ENCODE measurements at places on chromosomes 4 and X.
A peak's percentile ranks its signal among the peaks of the same experiment; 100 is the strongest.

DNA sequence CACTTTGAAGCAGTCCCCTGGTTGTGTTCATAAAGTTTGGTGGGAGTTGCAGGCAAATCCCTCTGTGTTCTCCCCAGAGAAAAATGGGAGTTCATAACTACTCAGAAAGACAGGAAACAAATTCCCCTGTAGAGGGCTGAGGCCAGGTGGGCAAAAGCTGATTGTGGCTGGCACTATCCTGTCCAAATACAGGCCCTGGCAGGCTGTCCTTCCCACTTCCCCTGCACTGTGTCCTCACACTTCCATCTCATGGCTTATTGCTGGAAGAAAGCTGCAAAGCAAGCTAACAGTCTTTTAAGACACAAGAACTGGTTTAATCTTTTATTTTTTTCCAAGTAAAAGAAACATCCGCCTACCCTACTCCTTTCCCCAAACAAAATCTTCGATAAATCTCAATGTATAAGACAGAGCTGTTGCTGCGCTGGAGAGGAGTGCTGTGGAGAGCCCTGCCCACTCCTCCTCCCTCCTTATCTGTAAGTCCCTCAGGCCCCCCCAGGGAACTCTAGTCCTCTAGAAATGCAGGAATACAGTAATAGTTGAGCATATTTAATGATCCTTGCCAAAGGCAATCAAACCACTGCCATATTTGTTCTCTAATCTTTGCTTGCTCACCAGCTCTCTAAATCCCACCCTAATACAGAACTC, 14.0 kb downstream of the TAPT1 start:
- no peak for DNase-seq

- DNase-seq = no peak
Measured at GRCh38 chr4:41185614-41186592, 28.4 kb downstream of the APBB2 start.

DNA sequence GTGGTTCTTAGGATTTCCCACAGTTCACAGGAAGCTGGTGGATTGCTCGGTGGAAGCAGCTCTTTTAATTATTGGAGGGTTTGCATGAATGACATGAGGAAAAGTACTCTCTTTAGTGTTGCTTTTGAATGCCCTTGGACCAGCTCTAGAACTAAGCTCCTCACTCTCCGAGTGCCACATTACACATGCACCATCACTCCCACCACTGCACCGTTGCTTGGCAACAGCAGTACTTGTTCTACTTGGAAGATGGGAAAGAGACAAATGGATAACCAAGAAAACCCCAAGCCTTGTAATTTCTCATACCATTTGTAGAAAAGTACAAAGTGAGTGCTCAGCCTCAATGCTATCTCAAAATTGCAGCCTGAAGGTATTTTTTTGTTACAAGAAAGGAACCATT, 620.2 kb upstream of the BOD1L1 start:
- DNase-seq = no peak

- no peak for DNase-seq
Measured at GRCh38 chr4:93827272-93827947, 1.1 kb upstream of the ATOH1 start.

GRCh38 chr4:141119071-141119470, 14.2 kb downstream of the RNF150 start:
- DNase-seq = no peak

DNA sequence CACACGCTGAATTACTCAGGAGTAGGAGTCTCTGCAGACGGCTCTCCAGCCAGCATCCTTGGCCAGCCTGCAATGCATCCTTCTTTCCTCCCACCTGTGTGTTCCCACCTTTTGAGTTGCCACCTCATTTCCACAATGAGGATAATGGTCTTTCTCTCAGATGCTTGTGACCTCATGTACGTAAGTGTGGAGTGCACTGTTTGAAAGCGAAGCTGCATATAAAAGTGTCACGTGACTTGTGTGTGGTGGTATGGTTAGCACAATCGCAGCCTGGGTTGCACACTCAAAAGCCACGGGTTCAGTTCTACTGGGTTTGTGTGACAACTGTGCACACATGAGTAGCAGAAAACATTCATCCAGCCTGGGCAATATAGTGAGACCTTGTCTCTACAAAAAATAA, 12.0 kb upstream of the MFAP3L start:
- DNase-seq = no peak

GRCh38 chrX:63657821-63658220, 127.2 kb downstream of the ARHGEF9 start:
- peak; percentile 44 for DNase-seq

- DNase-seq = no peak
Measured at GRCh38 chrX:47621851-47622250, 2.2 kb upstream of the SYN1 start.

DNA sequence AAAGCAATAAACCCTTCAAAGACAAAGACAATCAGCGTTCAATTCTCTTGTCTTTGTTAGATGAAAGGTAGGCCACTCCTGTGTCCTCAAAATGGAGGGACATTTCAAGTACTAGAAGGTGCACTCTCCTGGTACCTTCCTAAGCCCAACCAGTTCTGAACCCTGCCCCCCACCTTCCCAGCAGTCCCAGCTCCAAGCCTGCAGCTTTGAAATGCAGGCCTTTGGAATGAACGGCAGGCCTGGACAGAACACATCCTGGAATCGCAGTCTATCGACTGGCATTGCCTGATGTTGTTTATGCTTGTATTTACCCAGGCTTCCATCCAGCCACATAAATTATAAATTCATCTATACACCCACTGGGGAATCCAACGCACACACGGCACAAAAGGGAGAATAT, 47.4 kb downstream of the RASGEF1B start:
- DNase-seq = no peak

GRCh38 chrX:102652031-102652688, 877 bp downstream of the GPRASP1 start:
- no peak for DNase-seq

DNA sequence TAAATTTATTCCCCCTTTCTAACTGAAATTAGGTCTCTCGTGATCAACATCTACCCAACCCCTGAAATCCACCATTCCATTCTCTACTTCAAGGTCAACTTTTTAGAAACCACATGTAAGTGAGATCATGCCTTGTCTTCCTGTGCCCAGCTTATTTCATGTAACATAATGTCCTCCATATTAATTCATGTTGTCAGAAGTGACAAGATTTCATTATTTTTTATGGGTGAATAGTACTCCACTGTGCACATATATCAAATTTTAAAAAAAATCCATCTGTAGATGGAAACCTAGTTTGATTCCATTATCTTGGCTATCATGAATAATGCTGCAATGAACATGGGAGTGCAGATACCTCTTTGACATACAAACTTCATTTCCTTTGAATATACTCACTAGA, 1.5 kb downstream of the PPID start:
- no peak for DNase-seq

DNA sequence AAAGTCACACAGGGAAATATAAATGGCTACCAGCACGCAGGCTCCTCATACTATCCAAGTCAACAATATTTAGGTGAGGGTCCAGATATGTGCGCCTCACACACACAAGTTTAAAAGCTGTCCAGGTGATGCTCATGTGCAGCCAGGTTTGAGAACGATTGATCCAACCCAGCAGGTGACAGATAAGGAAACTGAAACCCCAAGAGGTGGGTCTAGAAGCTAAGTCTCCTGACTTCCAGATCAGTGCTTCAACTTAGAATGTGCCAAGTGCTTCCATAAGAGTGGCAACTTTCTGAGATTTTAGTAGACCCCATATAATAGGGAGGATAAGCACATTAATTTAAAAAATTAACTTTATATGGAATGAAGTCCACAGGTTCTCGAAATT, 54.4 kb upstream of the NAP1L5 start:
- DNase-seq = no peak

DNA sequence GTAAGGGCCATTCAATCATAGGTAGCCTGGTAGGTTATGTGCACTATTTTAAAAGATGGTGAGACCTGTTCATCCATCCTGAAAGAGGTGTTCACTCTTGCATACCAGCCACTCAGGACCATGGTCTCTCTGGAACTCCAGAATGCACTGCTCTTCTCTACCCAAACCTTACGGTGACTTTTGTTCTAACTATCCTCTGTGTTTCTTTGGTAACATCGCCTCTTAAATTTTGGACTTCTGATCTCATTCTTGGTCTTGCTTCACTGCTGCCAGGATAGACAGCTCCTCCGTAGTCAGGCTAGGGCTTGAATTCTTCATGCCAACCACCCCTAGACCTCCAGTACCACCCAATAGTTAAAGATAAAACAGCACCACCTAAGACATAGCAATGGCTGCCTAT, 346.3 kb upstream of the GALNT7 start:
- DNase-seq = no peak

DNA sequence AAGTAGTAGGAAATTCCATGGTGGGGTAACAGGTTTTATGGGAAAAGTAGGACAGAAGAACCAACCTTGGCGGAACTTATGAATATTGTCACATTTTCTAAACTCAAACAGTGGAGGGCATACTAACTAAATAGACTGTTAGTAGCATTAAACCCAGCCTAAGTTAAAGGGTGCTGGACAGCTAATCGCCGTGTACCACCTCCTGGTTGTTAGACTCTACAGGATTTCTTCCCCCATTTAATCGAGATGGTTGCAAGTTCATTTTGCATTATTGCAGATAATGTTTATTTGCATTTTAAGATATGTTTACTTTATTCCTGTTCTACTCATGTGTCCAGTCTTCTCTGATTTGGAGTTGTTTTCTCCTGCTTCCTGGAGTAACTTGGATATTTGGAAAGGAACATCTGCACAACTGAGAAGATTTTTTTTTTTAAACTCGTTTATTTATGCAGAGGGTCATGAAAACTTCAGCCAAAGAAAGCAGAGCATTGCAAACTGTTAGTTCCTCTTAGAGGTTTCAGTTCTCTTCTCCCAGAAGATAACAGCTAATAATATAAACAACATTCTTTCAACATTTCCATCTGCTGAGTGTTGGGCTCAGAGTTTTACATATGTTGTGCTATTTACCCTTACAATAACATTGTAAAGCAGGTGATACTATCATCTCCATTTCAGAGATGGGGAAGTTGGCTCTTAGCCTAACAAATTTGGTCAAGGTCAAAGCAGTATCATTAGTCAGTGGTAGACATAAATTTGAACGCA, 51.5 kb upstream of the TBC1D9 start:
- no peak for DNase-seq

GRCh38 chr4:26331380-26331950, 10.7 kb downstream of the RBPJ start:
- DNase-seq = no peak

DNA sequence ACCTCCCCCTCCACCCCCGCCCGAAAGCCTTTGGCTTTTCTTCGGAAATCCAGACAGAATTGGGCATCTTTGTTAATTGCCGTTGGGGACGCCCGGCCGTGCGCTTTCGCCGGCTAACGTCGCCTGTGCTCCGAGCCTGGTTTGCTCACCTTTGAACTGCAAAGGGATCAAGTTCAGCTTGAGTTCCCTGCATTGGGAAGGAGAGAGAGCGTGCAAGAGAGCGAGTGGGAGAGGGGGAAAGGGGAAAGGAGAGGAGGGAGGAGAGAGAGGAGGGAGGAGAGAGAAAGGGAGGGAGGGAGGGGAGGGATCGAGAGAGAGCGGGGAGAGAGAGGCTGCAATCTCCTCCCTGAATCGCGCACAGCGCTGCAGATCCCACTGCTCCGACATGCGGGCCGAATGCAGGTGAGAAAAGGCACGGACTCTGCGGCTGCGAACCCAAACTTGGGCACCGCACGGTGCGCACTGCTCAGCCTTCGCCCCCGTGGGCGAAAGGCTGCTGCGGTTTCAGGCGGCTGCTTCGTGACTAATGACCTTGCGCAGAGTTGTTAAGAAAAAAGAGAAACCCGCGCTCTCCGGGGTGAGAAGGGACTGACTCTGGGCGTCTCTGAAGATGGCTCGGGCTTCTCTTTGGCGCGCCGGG, at the start of gene PCDH7:
Gene PCDH7 (plus strand): TSS at position 349 of the 640 bp plus-strand sequence. CDS start 1,054 bp downstream, outside the sequence.
- DNase-seq = peak; percentile 23

- no peak for DNase-seq
Measured at GRCh38 chr4:68434836-68435235, 12.4 kb upstream of the TMPRSS11E start.

DNA sequence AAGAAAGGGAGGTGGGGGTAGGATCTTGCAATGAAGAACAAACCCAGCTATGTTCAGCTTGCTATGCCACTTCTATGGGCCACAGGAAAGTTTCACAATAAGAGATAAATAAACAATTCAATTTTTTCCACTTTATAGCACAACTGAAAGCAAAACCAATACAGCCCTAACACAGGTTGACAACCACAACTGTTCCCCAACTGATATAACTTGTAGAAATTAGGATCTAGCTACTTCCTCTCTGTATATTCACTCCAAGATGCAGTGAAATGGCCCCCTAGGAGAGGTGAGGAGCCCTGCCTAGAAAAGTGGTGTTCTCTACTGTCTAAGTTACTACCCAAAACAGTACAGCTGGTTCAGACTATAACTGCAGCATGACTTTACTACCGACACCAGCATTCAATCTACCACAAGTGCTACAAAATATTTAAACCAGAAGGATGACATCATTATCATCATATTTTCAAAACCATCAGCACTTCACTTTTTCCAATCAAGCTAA, 77.0 kb downstream of the FBXW7 start:
- no peak for DNase-seq
